ENCODE measurements at places on chromosomes 5 and 9.

GRCh38 chr9:87766697-87767096, 40.8 kb downstream of the CTSL start:
- no peak for DNase-seq

GRCh38 chr9:89886281-89886700, 281.5 kb downstream of the GADD45G start:
- peak; percentile 74 for DNase-seq

- DNase-seq: no peak
Measured at GRCh38 chr9:131695836-131696460, 43.9 kb downstream of the RAPGEF1 start.

GRCh38 chr5:173197375-173197891, 37.6 kb downstream of the NKX2-5 start:
- no peak for DNase-seq

- DNase-seq: no peak
Measured at GRCh38 chr5:175129121-175129520, 314.9 kb downstream of the DRD1 start.

DNA sequence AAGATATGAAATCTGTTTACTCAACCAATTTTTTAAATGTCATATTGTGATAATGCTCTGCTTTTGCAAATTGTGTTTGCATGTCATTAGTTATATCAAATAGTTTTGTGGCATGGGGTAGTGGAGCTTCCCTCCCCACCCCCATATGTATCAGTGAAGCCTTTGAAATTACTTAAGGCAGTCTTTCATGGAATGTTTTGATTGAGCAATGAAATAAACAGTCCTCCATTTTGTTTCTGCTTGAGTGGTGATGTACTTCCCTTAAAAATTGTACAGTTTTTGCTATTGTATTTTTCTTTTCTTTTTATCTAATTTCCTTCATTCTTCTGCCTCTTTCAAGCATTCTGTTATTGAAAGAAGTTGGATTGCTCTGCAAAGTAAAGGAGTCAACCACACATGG, 3.5 kb downstream of the SOWAHA start:
- no peak for DNase-seq

DNA sequence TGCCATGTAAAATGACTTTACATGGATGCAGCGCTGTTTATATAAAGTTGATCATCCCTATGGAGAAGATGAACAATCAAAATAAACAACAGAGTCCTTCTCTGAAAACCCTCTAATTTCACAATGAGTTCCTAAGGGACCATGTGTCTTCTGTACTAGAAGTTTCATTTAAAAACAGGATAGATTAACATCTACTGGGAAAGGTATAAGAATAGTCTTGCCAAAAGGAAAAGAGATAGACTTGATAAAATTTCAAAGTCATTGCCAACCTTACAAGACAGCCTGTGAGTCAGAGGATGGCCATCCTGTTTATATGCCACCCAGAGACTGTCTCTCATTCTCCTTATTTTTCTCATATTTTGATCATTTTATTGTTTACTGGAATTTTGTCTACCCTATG, 367.1 kb upstream of the PDE4D start:
- no peak for DNase-seq

DNA sequence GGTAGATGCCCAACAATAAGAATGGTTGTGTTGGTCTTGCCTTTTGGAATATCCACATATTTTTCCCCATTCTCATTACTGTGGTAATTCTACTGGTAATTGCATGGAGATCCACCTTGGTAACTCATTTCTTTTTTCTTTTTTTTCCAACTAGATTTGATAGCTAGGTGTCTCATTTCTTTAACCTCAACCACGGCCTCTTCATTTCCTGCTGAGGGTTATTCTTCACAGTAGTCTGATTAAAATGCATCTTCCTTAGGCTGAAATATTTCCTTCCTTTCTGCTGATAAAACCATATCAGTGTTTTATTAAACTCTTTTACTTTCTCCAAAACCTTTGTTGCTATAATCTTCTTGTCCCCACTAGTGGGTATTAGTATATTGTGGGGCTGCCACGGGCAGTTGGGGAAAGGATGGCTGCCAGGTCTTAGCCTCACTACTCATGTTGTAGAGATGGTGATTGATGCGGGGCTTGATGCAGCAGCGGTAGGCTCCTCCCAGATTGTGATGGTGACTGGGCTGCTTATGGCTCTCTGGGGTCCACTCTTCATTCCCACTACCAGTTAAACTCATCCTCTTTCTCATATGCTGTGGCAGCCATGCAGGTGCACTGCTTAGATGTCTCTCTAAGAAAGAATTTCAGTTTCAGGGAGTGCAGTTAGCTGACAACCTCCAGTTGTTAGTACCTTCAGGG, 35.9 kb downstream of the KIF2A start:
- no peak for DNase-seq

DNA sequence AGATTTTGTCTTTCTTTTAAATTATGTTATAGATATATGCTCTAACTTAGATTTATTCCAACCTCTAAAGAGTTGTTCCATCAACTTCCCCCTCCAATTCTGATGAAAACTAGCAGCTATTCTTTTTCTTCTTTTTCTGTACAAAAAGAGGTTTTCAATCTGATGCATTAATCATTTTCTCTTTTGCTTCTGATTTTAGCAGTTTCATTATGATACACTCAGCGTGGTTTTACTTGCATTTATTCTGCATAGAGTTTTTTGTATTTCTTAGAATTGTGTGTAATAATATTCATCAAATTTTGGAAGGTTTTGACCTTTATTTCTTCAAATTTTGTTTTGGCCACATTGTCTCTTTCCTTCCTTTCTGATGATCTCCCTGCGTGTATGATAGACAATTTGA, 968.1 kb upstream of the CDH18 start:
- DNase-seq: no peak
